Fibroblast of skin of right quadriceps (primary cell): ENCODE measurements at places on chromosomes 1 and 21.

DNA sequence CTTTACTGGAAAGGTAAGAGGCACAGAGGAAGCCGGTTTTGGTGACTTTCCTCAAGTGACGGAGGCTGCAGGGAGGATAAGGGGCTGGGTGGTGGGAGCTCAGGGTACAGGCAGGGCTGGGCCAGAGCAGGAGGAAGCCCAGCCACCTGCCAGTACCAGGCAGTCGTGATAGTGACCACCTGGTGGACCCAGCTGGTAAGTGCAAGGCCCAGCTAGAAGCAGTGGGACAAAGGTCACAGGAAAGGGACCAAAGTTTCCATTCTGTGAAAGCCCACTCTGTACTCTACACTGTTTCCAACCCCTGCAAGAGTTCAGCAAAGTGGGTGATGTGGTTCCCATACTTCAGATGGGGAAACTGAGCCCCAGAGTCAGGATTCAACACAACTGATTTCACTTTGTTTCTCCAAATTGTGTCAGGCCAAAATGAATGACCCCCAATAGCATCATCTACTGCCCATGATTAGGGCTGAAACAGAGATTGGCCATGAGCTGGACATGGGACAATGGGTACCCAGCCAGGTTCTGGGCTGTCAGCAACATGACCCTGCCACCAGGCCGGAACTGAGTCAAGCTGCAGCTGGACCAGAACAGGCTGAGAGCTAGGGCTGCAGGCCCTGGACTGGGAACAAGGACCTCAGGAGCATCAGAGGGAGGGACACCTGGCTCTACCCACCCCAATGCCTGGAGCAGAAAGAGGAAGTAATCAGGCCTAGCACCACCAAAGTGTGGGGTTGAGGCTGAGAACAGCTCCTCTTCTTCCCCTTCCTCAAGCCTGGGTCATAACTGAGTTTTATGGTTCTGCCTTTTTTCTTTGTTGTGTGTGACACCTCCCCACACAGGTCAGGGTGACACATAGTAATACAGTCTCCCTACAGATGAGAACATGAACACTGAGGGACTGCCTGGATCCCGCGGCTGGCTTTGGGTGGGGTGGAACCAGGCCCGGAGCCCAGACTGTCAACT lies 50.2 kb downstream of the KCNN3 start:
- DNase-seq: no peak

GRCh38 chr1:111737216-111738132 lies 1.7 kb downstream of the INKA2 start:
- DNase-seq: no peak

- no peak for DNase-seq
Measured at GRCh38 chr1:157144509-157144908, 6.3 kb upstream of the ETV3 start.

- peak; percentile 53 for DNase-seq
Measured at GRCh38 chr1:35544976-35545375, 12.2 kb downstream of the KIAA0319L start.

DNA sequence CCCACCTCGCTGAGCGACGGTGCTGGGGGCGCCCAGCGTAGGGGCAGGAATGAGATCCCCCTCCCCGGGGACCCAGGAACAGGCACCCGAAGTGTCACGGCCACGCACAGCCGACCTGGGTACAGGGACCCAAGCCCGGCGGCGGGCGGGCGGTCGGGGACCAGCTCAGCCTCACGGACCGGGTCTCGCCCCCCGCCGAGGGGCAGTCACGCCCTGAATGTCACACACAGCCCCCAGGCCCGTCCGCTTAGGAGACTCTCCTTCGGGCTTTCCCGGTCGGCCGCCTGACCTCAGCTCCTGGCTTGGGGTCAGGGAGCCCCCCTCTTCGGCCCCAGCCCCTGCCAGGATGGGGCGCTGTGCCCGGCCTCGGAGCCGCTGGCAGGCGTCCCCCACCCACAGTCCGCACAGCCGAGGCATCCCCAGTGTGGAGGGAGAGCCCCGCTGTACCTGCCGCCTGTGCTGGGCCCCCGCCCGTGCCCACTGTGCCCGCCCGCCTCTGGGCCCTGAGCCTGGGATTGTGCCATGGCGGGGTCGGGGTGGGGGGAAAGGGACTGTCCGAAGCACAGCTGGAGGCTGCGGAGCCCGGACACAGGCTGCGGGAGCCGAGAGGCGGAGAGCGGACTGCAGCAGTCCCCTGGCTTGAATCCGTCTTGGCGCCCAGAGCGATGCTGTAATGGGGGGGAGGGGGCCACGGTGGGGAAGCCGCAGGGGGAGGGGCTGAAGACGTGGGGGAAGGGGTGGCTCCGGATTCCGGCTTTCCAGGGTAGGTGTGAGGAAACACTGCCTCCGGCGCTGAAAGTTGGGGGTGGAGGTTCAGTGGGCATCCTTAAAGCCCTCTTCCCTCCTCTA lies 627 bp upstream of the DLGAP3 start:
- DNase-seq: no peak

- DNase-seq: peak; percentile 62
Measured at GRCh38 chr1:25356848-25357247, 18.7 kb downstream of the TMEM50A start.

DNA sequence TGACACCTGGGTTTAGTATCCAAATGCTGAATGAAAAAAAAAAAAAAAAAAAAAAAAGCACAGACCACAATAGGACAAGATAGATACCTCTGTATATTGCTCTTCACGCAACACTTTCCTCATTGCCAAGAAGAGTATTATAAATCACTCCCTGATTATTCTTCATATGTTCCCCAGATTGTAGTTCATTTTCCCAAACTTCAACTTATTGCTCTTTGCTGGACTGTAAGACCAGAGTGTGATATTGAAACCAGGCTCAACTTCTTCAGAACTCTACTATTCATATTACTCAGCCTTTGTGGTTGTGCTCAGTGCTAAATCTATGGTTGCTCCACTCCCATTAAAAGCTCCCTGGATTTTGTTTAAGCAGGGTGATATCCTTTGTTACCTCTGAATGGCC lies 180.4 kb downstream of the NTMT2 start:
- DNase-seq: peak; percentile 23

DNA sequence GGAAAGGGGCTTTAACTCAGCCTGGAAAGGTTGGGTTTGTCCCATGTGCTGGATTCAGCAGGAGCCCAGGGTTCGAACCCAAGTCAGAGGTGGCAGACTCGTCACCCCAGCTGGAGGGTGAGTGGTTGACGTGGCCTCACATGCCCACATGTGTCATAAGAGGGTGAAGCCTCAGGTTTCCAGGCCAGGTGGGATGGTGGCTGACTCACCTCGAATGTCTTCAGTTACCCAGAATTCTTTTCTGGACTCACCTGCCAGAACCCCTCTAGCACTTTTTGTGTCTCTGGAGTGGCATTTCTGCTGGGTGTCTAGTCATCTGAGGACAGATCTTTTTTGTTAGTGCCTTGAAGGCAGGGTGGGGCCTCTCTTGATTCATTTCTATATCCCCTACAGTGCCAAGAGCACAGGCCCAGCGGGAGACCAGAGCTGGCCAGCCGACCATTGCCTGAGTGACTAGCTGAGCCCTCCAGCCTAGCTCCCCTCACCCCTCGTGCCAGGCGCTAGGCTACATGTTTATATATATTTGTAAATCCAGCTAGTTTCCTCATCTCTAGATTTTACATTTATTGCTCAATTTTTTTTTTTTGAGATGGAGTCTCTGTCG lies 28.1 kb downstream of the IL6R start:
- DNase-seq: no peak

- DNase-seq: no peak
Measured at GRCh38 chr1:170694172-170694926, 30.4 kb downstream of the PRRX1 start.

GRCh38 chr1:207871117-207871649 lies 39.7 kb downstream of the CD34 start:
- no peak for DNase-seq

DNA sequence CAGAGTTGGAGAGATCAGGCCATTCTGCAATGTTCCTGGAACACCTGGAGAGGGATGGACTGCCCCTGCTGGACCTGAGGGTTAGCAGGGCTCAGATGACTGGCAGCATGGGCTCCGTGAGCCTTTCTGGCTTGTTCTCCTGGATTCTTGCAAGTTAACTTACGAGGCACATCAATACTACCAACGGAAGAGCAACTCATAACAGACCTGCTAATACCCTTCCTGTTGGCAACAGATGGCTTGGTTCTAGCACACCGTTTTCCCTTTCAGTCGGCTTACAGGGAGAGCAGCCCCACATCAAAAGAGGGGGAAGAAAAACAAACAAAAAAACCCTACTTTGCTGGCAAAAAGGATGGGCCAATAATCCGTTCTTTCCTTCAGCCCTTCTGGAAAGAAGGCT lies 47.9 kb downstream of the SLC66A1 start:
- DNase-seq: no peak

GRCh38 chr1:232555494-232556210 lies 74.3 kb downstream of the SIPA1L2 start:
- DNase-seq: no peak

GRCh38 chr1:150534002-150534401 lies 15.2 kb upstream of the ADAMTSL4 start:
- no peak for DNase-seq

DNA sequence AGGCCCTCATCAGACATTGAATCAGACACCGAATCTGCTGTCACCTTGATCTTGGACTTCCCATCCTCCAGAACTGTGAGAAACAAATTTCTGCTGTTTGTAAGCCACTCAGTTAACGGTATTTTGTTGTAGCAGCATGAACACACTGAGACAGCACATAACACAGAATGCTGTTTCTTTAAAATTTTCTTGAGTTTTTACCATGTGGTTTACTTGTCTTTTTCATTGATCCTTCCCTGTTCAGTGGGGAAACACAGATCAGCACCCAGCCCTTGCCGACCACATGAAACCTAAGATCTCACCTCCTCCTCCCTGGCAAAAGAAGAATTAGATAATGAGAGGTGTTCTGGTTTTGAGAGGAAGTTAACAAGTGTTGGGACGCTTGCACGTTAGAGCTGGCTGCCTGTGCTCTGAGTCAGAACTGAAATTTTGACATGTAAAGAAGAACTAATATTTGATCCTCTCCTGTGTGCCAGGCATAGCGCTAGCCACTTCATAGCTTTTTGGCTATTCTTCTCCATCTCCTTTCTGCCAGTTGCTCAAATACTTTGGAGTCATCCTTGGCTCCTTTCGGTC lies 179.6 kb downstream of the DHRS3 start:
- DNase-seq: no peak

DNA sequence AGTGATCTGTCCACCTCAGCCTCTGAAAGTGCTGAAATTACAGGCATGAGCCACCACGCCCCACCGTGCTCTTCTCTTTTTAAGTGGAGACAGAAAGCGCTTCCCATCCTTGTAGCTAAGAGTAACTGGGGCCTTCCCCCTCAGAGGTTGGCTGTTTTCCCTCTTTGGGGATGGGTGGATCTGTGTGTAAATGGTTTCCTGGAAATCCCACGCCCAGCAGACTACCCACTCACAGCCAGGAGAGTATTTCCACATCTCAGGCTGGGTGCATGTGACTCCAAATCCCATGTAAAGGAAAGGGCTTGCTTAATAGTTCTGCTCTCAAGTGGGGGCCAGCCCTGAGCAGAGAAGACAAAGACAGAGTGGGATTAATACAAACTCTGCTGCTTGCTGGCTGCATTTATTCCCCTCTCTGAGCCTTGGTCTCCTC lies 19.6 kb upstream of the TCEA3 start:
- peak; percentile 81 for DNase-seq

DNA sequence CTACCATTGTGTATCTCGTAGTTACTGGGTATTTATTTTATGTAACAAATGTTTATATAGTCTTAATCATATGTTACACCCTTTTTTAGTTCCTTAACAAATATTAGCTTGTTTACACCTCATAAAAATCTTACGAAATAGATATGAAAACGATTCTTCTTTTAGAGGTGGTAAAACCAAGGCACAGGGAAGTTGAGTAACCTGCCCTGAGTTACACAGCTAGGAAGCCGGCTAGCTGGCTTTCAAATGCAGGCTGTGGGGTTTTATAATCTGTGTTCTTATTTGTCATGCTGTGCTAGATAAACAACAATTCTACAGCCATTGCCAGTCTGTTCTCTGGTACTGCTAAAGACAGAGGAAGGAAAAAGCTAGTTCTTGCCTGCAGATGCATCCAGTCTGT lies 109.6 kb downstream of the NOS1AP start:
- no peak for DNase-seq

GRCh38 chr1:238649200-238649599 lies 737.2 kb upstream of the CHRM3 start:
- no peak for DNase-seq

- DNase-seq: peak; percentile 18
Measured at GRCh38 chr1:100354971-100355394, 2.7 kb downstream of the CDC14A start.

GRCh38 chr1:220113136-220113695 lies 19.3 kb downstream of the IARS2 start:
- peak; percentile 26 for DNase-seq

- DNase-seq: no peak
Measured at GRCh38 chr1:161499099-161500039, 5.9 kb upstream of the FCGR2A start.

- peak; percentile 70 for DNase-seq
Measured at GRCh38 chr1:58162952-58163550, 383.5 kb downstream of the OMA1 start.

DNA sequence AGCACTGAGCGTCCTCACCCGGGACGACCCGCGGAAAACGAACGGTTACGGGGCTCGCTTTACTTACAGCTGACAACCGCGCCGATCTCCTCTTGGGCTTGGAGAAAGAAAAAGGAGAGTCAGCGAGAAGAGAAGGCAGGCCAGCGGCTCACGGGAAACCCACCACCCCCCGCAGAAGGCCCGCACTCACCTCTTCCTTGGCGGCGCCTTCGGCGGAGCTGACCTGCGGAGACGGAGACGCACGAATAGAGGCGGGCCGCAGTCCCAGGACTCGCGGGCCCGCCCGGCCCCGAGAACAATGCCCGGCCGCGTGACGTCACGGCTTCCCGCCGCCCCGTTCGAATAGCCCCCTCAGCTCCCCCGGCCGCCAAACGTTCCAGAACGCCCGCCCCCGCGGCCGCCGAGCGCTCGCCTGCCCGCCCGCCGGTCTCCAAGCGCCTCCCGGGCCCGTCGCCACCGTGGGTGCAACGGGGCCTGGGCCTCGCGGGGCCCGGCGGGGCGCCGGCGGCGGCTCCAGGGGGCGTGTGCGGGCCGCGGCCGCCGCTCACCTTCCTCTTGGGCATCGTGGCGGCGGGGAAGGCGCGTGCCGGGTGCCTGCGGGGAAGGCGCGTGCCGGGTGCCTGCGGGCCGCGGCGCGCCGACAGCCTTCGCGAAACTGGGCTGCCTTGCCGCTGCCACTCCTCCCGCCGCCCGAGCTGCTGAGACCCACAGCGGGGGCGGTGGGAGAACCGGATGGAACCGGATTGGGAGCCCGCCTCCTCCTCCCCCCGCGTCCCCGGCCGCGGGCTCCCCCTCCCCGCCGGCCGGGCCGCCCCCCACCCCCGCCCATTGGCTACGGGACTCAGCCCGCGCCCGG lies at the start of gene HMGN1:
TSS of gene HMGN1 (minus strand) at position 734 of the 856 bp plus-strand sequence. CDS start at position 563, 171 bp downstream.
- peak; percentile 93 for DNase-seq

- DNase-seq: peak; percentile 31
Measured at GRCh38 chr1:234589064-234589800, 20.7 kb downstream of the IRF2BP2 start.

- DNase-seq: no peak
Measured at GRCh38 chr1:6953907-6954364, 168.7 kb downstream of the CAMTA1 start.

- peak; percentile 58 for DNase-seq
Measured at GRCh38 chr1:230753586-230754251, 6.5 kb downstream of the CAPN9 start.
